ENCODE measurements at places on chromosomes 11 and 22. TPM values are rescaled to one million over a fixed set of nuclear protein-coding genes. Genes with fewer than 3 reads are reported as not detected.
A peak's percentile ranks its signal among the peaks of the same experiment; 100 is the strongest.

DNA sequence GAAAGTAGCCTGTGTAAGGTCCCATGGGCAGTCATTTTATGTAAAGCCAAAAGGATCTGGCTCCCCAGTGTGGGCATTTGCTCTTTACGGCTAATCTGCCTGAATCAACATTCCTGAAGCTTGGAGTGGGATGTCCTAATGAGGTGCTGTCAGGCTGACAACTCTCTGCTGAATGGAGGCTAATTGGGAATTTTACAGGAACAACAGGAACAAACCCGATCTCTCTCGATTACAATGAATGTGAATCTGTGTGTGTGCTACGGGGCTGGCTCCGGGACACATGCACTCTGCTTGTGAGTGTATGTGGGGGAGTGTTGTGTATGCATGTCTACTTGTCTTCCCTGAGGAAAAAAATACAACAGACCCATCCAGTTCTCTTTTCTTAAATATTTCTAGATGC lies 415.2 kb downstream of the TENM4 start:
- no peak overlapping the region for H3K4me3 ChIP-seq
- DNase-seq, result no peak
- peaks cover 45% of the 10 kb centered on the region for H3K27me3 ChIP-seq
- H3K36me3 ChIP-seq, result no peaks in the 10 kb centered on the region

DNA sequence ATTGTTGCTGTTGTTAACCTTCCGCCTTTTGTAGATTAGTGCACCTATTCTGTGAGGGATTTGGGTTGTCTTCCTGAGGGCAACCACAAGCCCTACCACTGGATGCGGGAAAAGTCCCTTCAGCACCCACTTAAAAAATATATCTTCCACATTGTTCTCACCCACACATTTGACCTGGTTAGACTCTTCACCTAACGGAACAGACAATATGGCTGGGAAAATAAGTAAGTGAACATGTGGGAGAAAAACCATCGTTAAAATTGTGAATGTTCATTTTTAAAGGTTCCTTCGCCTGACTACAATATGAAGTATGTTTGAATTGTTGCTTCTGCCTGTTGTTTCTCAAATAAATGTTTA lies 72.0 kb upstream of the MPEG1 start:
- peaks cover 27% of the 10 kb centered on the region for H3K27me3 ChIP-seq
- no peak overlapping the region for H3K27ac ChIP-seq
- H3K4me3 ChIP-seq, result peak overlapping the region; percentile 69
- DNase-seq, result no peak
- peaks cover 16% of the 10 kb centered on the region for H3K4me1 ChIP-seq

DNA sequence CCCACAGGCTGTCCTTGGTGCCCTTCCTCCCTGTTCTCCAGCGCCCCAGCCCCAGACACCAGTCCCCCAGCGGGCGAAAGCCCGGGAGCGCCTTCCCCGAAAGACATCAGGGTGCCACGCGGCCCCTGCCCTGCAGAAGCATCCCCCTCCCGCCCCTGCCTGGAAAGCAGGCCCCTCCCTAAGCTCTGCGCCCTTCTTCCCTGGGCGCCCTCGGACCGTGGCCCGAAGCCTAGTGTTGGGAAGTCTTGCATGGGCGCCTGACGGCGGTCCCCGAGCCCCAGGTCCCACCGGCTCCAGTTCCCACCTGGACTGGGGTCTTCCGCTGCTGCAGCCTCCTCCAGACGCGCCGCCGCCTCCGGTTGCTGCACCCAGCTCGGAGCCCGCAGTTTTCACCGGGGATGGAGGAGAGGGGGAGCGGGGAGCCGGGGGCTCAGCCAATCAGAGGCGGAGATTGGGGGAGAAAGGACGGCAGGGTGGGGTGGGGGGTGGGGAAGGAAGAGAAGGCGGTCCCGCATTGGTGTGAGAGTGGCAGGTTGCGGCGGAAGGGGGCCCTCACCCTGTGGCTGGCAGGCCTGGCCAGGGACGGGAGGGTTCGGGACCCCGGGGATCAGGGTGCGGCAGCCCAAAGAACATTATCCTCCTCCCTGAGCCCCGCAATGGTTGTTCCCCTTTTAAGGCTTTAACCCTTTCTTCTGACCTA lies at the start of gene THY1:
THY1 (minus strand) TSS at position 364 of the 700 bp plus-strand sequence. CDS start 2,267 bp downstream, outside the sequence.
- no peak within 1 kb of the TSS for H3K27ac ChIP-seq
- H3K27me3 ChIP-seq, result peaks cover 44% of the 10 kb centered on the region
- DNase-seq, result no peak
- peak within 1 kb of the TSS; percentile 76 for H3K4me3 ChIP-seq
- peaks cover 40% of the 10 kb centered on the region for H3K4me1 ChIP-seq

DNA sequence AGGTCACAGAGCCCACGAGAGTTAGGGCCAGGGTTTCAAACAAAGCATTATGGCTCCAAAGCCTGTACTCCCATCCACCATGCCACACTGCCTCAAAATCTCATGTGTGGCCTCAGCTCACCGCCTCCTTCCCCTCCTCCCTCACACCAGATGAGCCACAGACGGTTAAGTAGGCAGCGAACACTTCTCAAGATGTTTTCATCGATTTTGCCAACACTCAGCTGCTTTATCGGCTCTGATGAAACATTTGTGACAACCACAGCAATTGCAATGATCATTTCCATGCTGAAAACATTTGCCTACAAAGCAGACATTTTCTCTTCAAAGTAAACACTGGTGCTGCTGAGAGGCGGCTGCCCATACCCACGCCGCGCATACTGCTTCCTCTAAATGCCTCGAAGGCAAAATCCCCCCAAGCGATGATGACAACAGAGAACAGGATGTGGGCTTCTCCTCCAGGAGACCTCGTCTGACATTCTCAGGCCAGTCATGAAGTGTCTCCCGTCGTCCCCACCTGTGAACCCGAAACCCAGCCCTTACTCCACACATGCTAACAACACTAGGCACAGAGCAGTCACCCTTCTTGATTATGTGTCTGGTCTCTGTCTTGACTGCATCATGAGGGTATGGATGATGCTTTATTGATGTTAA lies 599.2 kb downstream of the SOX6 start:
- H3K27ac ChIP-seq, result no peak overlapping the region
- H3K4me3 ChIP-seq, result no peak overlapping the region
- no peaks in the 10 kb centered on the region for H3K27me3 ChIP-seq
- DNase-seq, result no peak
- H3K4me1 ChIP-seq, result no peaks in the 10 kb centered on the region
- H3K36me3 ChIP-seq, result no peaks in the 10 kb centered on the region

GRCh38 chr11:47881145-47881544 lies 33.0 kb upstream of the NUP160 start:
- no peak overlapping the region for H3K27ac ChIP-seq
- no peak for DNase-seq
- H3K27me3 ChIP-seq, result no peaks in the 10 kb centered on the region
- peaks cover 28% of the 10 kb centered on the region for H3K4me1 ChIP-seq
- H3K4me3 ChIP-seq, result no peak overlapping the region
- peaks cover 3% of the 10 kb centered on the region for H3K36me3 ChIP-seq

- no peak for DNase-seq
- peaks cover 48% of the 10 kb centered on the region for H3K4me1 ChIP-seq
- H3K36me3 ChIP-seq, result peaks cover 3% of the 10 kb centered on the region
Observed at GRCh38 chr22:49655168-49655812, 172.4 kb downstream of the BRD1 start.

DNA sequence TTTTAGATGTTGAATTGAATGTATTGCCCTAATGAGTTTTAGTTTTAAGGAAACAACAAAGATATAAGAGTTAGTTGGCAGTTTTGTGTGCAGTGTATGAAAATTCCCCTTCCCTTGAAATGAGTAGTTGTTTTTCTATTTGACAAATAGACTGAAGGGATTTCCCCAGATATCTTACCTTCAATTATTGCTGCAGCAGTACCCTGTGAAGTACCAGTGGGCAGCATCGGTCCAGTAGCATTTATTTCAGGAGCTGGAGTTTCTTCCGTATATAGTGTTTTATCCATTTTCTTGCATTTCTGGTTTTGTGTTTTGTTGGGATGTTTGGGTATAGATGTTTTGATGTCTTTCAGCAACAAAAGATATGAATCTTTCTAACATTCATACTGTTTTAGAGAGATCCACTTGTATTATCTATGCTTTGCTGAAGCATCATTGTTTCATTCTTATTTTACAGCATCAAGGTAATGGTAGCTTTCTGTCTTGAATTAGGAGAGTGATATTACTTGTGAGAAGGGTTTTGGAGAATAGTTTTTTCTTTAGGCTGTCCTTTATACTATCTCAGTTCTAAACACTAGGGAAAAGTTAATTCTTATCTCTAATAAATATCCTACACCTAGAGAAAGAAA lies 7.4 kb downstream of the KMT2A start:
- H3K36me3 ChIP-seq, result peaks cover 22% of the 10 kb centered on the region
- H3K27ac ChIP-seq, result peak overlapping the region; percentile 16
- H3K4me1 ChIP-seq, result peaks cover 100% of the 10 kb centered on the region
- H3K27me3 ChIP-seq, result no peaks in the 10 kb centered on the region
- H3K4me3 ChIP-seq, result peak overlapping the region; percentile 94

DNA sequence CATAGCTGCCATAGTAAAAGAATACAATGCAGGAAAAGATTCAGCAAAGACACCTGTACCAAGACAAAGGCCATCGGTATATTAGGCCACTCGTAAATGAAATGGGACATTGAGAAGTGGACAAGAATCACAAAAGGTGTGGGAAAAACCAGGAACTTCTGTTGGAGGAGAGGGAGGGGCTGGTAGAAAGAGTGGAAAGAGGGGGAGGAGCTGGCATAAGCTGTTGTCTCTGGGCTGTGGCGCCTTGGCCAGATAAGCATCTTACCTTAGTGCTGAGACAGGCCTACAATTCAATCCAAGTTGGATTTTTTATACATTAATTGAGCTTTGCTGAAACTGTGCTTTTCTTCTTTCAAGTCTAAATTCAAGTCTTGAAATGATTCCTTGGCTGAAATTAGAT lies 37.1 kb downstream of the ZNF202 start:
- H3K4me3 ChIP-seq, result no peak overlapping the region
- H3K36me3 ChIP-seq, result no peaks in the 10 kb centered on the region
- H3K27me3 ChIP-seq, result no peaks in the 10 kb centered on the region
- no peaks in the 10 kb centered on the region for H3K4me1 ChIP-seq
- H3K27ac ChIP-seq, result no peak overlapping the region

DNA sequence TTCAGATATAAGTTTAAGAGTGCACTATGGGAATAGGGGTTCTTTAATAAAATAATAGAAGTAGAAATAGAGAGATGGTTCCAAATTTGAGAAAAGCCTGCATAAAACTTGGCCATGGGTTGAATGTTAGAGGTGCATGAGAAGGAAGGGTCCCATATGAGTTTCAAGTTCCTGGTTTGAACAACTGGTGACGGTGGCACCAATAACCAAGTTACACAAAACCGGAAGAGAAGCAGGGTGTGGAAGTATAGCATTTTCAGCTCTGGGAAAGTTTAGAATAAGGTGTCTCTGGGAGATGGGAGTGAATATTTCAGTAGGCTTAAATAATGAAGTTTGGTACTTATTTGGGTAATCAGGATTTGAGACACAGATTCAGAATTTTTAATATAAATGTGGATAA lies 2.4 kb downstream of the CASP1 start:
- peaks cover 5% of the 10 kb centered on the region for H3K36me3 ChIP-seq
- H3K4me1 ChIP-seq, result peaks cover 43% of the 10 kb centered on the region
- no peaks in the 10 kb centered on the region for H3K27me3 ChIP-seq

- no peak overlapping the region for H3K27ac ChIP-seq
- DNase-seq, result no peak
- no peaks in the 10 kb centered on the region for H3K27me3 ChIP-seq
Observed at GRCh38 chr22:45224331-45224730, 16.4 kb downstream of the KIAA0930 start.

DNA sequence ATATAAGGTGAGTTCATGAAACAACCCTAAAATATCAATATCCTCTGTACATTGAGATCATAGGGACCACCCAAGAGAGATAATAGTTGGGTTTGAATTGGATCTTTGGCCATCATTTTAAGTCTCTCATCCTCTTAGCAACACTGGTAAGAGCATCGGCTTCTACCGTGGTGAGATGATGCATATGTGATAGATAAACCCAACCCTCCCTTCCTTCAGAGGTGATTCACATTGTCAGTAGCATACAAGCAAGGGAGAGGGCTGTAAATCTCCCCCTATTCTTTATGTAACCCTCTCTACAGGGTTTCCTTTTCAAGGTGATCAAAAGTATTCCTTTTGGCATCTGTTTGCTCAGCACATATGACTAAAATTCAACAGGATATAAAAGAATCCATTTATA lies 102.4 kb upstream of the MTMR2 start:
- DNase-seq, result no peak
- no peaks in the 10 kb centered on the region for H3K36me3 ChIP-seq
- no peak overlapping the region for H3K4me3 ChIP-seq
- H3K27ac ChIP-seq, result no peak overlapping the region

DNA sequence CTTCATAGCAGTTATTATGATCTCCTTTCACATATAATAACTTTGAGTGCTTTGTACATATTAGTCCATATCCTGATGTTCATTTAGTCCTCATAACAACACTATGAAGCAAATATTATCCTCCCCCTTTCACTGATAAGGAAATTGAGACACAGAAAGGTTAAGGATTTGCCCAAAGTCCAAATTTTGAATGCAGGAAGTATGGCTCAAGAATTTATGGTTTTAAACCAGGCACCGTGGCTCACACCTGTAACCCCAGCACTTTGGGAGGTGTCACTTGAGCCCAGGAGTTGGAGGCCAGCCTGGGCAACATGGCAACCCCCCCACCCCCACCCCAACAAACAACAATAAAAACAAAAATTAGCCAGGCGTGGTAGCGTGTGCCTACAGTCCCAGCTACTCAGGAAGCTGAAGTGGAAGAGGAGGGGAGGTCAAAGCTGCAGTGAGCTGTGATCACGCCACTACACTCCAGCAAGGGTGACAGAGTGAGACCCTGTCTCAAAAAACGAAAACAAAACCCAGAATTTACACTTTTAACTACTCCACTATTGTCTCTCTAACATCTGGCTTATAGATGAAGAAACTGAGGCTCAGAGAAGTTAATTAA lies 8.6 kb downstream of the CCDC34 start:
- DNase-seq, result no peak
- peaks cover 2% of the 10 kb centered on the region for H3K36me3 ChIP-seq
- H3K27ac ChIP-seq, result no peak overlapping the region
- H3K27me3 ChIP-seq, result no peaks in the 10 kb centered on the region

GRCh38 chr11:96215110-96215782 lies 127.7 kb downstream of the MAML2 start:
- peak overlapping the region; percentile 78 for H3K4me3 ChIP-seq
- H3K27me3 ChIP-seq, result no peaks in the 10 kb centered on the region

- no peak overlapping the region for H3K4me3 ChIP-seq
- H3K4me1 ChIP-seq, result peaks cover 75% of the 10 kb centered on the region
- H3K36me3 ChIP-seq, result no peaks in the 10 kb centered on the region
- H3K27ac ChIP-seq, result no peak overlapping the region
Observed at GRCh38 chr11:35009191-35009943, 92.9 kb downstream of the PDHX start.

Gene BRSK2
- 0.84 TPM for total RNA-seq

Gene SHISA8
- total RNA-seq, result 2.0 TPM

Gene CSTF3
- total RNA-seq, result 32.8 TPM

Gene NLRP14
- total RNA-seq, result not detected

Gene NUDT8
- 19.6 TPM for total RNA-seq

Gene FXYD2
- total RNA-seq, result 2.4 TPM

Gene OLFML1
- not detected for total RNA-seq

Gene MMP12
- not detected for total RNA-seq

Gene PGA5
- total RNA-seq, result not detected

Gene KCNK4
- 0.35 TPM for total RNA-seq

Gene NXPE1
- not detected for total RNA-seq
